ENCODE measurements at places on chromosomes 4 and X.

DNA sequence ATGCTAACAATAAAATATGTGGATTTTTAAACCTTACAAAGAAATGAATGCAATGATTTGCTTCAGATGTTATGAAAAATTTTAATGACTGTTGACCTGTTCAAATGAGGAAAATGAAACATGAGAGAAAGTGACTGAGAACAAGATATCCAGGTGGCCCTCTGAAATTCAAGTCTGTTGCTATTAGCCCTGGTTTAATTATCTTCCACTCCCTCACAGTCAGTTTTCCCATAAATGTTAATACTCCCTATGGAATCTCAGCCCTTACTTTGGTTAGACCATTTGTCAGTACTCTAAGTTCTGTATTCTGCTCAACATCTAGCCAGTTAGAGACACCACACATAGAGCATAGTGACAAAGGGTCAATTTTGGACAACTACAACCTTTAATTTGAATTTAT is 327.8 kb downstream of the PDGFC start:
- DNase-seq = no peak

DNA sequence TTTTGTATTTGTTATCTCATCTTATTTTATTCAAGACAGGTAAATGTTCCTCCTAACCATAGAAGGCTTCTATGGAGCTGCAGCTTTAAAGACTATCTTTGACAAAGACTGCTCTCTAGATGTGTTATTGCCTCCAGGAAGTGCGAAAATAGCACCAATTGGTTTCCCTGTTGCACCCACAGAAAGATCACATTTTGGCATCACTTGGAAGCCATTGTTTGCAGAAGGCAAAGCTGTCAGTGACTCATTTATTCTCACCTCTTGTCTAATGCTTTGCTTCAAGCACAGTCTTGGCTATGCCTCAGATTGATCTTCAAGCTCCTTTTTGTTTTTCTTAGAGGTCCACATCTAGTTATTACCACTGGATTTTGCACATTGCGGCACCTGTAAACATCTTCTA is 150.3 kb downstream of the PCDH7 start:
- no peak for DNase-seq

DNA sequence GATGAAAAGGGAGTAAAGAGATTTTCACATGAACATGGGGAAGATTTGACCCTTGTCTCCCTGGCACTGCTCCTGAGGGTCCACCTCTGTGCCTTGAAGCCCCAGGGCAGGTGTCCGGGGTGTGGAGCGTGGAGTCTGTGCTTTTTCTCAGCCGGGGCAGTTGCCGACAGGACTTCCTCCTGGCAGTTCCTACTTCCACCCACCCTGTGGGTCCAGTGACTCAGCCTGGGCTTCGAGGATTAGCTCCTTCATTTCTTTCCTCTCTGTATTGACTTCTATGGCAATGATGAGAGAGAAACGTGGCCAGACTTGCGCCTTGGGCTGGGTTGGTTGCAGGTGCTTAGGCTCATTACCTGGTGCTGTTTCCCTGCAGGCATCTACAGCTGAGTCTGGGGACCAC is 35.9 kb upstream of the CLCN4 start:
- DNase-seq = no peak

- no peak for DNase-seq
These were observed 4.1 kb upstream of the ARSF start for GRCh38 chrX:3037218-3037617.

- DNase-seq = no peak
These were observed 165.1 kb downstream of the GPAT3 start for GRCh38 chr4:83701041-83701440.

DNA sequence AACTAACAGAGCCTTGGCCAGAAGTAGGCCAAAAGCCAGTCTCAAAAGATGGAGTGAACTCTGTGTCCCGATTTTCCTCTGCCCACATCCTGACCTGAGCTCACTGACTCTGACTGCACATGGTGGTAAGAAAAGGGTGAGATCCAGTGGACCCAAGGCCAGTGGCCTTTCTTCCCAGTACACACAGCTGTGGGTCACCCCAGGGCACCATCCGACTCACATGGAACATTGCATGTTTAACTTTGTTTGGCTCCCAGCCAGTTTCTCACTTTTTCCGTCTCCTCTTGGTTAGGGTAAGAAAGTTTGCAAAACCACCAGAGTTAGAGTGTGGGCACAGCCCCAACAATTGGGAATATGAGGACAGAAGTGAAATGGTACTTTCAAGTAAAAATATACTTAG is 69.8 kb downstream of the GAB1 start:
- DNase-seq = peak; percentile 19

DNA sequence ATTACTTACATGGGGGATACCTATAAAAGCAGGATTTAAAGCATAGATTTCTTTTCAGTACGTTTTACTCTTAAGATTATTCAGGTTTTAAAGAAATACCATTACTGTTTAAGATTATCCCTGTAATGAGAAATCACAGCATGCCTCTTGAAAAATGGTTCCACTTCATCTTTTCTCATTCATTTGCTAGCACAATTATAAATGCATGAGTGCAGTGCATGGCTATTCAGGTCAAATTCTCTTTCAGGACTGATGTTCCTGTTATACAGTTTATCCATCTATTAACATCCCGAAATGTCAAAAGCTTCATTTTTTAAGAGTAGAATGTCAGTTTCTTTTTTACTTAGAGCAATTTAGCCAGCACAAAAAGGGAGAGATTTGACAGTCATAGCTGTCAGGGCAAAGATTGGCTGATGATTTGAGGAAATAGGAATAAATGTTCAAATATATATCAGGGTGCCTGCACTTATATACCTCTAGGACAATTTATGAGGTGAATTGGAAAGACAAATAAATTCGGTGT is 135.2 kb downstream of the ADGRL3 start:
- no peak for DNase-seq

DNA sequence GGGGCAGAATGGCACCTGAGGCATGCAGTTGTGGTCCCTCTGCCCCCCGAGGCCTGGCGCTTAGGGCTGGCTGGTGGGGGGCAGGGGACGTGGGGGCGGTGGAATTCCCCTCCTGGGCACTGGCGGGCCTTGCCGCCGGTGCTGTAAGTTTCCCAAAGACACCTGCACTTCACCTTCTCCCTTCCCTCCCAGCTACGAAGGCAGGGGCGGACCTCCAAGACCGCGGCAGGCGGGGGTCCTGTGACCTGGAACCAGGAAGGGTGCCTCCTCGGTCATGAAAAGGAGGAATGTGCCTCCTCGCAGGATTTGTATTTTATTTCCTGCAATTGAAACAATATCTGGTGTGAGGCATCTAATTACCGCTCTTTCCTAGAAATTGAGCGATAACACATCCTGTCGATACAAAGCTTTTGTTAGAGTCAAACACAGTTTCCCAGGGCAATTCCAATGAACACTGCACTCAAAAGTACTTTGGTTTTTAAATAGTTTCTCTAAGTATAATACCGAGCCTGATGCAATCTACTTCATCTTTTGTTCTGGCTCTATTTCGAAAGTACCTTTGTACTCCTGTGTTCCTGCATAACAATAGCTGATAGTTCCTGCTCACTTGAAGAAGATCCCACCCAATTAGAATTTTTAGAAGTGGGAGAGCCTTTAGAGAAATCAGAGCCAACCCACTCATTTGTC is 12.3 kb upstream of the ADRA2C start:
- no peak for DNase-seq

DNA sequence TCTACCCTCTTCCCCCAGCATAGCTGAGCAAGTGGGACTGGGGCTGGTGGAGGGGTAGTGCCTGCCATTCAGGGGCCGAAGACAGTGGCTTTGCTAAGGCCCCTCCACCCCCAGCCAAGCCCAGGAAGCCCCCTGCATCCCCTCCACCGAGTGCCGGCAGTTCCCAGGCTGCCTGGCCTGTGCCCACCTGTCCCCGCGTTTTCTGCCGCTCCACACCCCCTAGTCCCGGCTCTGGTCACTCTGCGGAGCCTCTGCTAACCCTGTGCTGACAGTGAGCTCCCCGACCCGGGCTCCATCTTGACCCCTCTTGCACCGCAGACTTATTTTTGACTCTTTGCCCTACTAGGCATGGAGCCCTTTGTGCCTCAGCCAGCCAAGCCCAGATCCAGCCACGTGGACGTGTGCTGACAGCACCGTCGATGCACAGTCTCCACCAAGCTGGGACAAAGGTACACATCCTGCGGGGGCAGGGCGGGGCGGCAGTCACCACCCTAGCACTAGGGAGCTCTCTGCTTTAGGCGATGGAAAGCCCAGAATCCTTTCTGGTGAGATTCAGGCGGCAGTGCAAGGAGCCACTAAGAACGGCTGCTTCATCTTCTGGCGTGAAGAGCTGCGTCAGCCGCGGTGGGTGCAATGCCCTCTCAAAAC is 96.6 kb downstream of the PHKA2 start:
- DNase-seq = no peak

- DNase-seq = no peak
These were observed 19.6 kb downstream of the MSANTD1 start for GRCh38 chr4:3268395-3269104.

- DNase-seq = no peak
These were observed 2270.0 kb downstream of the ARAP2 start for GRCh38 chr4:33974270-33974669.

- no peak for DNase-seq
These were observed 30.9 kb upstream of the TENM3 start for GRCh38 chr4:182212211-182212761.

DNA sequence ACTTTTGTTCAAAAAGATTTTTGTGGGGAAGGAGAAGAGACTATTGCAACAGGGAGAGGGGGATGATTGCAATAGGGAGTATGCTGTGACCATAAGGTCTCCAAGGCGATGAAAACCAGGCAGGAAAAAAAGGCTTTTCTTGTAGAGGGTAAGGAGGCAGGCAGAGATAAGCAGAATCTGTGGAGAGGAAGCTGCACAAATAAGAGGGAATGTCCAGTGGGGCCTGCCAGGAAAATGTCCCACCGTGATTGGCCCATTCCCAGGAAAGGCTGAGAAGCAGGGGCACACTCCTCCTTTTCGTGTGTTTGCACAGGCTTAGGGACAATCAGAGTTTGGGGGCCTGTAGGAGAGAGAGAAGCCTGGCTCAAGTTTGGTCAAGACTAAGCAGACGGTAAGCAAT is 29.1 kb downstream of the SPACA5 start:
- no peak for DNase-seq

DNA sequence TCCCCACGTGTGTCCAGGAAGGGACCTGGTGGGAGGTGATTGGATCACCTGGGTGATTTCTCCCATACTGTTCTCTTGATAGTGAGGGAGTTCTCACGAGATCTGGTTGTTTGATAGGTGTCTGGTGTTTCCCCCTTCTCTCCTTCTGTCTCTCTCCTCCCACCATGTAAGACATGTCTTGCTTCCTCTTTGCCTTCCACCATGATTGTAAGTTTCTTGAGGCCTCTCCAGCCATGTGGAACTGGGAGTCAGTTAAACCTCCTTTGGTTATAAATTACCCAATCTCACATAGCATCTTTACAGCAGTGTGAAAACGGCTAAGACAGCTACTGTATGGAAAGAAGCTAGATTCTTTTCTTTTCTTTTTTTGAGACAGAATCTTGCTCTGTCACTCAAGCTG is 21.6 kb upstream of the FGG start:
- DNase-seq = no peak

GRCh38 chrX:1493877-1494510 is 41.3 kb upstream of the ASMTL start:
- DNase-seq = peak; percentile 19

DNA sequence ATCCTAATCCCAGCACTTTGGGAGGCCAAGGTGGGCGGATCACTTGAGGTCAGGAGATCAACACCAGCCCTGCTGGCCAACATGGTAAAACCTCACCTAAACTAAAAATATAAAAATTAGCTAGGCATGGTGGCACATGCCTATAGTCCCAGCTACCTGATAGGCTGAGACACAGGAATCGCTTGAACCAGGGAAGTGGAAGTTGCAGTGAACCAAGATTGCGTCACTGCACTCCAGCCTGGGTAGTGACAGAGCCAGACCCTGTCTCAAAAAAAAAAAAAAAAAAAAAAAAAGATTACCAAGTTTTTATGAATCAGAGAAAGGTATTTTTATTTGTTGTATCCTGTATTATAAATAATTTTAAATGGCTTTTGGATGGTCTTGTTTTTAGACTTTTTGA is 15.1 kb downstream of the TRAPPC11 start:
- no peak for DNase-seq

DNA sequence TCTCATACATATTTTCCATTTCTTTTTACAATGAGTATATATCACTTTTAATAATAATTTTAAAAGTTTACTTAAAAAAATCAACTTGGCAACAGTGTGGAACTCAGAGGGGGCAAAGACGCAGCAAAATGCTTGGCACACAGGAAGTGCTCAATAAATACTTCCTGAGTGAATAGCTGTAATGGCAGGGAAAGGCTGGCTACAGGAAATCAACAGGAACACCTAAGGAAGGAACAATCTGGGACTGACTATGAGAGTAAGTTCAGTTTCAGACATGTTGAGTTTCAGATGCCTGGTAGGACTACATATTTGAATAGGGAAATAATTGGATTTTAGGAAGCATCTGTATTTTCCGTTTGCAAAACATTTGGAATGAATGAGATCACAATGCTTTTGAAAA is 137.6 kb downstream of the SCLT1 start:
- no peak for DNase-seq

DNA sequence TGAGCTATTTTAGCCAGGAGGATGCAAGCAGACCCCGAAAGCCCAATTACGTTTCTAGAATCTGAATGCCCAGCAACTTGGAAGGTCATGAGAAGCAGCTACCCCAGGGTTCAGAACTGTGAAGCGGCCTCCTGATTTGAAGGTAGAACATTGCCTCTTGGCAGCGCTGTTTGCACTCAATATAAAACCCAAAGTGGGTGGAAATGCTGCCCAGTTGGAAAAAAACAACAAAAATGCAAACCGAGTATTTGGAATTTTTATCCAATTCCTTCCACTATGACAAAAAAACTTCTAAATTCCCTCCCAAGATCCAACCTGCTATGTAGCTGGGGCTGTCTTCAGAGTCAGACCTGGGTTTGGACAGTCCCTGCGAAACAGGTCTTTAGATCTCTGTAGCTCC is 103.3 kb upstream of the RBPJ start:
- DNase-seq = no peak

GRCh38 chrX:24219320-24219719 is 69.8 kb downstream of the ZFX start:
- no peak for DNase-seq

GRCh38 chr4:5887361-5888221 is 5.3 kb downstream of the CRMP1 start:
- no peak for DNase-seq

DNA sequence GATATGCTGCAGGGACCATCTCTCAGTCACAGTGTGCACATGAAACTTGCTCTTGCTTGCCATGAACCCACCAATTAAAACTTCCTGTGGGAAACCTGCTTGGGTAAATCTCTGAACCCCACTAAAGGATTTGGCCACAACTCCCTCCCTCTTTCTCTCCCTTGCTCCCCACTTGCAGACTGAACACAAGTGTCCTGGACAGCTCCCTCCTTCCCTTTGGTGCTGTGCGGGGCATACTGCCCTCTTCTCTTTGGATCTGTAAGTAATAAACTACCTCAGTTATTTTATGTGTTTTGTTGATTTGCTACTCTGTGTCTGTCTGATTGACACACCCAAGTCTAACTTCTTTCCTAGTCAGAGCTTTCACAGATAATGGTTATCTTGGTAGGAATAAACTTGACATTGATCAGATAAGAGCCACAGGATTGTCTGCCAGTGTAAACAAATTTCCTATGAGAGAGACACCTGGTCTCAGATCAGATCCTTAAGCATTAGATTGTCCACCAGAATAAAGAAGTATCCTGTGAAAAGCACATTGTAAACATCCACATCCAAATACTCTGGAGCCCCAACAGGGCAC is 41.8 kb downstream of the SULT1E1 start:
- DNase-seq = no peak

GRCh38 chrX:120625371-120625770 is 4.5 kb downstream of the C1GALT1C1 start:
- DNase-seq = no peak

- DNase-seq = no peak
These were observed 16.0 kb upstream of the GRPEL1 start for GRCh38 chr4:7083597-7084563.
